ENCODE measurements at places on chromosomes 1 and 21. TPM values are rescaled to one million over a fixed set of nuclear protein-coding genes. Genes with fewer than 3 reads are reported as not detected.

DNA sequence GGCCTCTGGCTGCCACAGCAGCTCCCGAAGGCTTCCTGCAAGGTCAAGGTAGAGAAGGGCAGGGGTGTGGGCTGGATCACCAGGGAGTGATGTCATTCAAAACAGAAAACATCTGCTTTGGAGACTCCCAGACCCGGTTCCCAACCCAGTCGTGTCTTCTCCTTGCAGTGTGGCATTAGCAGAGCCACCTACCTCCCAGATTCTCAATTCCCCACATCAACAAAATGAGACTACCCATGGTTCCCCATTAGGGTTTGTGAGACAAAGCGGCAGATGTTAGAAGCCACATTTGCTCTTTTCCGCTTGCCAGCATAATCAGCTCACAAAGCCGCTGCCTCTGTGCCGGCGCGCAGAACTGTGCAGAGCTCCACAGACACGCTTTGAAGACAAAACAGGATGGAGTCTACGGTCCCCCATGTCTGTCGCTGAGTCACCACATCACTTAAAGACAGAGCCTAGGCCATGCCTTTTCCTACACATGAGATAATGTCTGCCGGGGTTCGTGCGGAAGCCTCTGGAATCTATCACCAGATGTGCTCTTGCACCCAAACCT is 12.5 kb downstream of the KIF17 start:
- no peak for DNase-seq

GRCh38 chr1:182299728-182300616 is 91.6 kb downstream of the GLUL start:
- DNase-seq, result peak; percentile 77

Gene CCDC17
- 16.5 TPM for total RNA-seq

DNA sequence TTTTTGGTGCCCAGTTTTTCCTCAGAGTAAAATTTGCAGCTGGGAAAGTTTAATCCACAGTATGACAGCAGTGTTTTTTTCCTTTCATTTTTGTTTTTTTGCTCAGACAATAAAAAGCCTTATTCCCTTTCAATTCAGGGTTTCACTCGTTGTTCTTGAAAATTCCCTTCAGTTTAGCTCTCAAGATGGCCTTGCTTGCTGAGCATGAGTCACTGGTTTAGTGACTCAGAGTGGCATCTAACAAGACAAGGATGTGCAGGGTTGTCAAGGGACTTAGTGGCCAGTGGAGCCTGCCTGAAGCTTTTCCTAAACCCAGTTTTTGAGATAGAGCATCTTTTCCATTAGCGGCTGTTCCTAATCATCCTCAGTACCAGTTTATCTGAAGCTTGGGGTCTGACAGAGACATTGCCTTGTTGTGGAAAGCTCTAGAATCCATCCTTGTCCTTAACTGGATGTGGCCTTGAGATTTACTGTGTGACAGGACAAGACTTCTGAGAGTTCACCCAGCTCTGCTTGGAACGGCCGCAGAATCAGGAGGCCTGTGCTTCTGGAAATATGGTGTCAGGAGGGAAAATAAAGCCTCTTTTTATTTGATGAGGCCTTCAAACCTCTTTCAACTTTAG is 48.4 kb upstream of the DNAJC6 start:
- no peak for DNase-seq

DNA sequence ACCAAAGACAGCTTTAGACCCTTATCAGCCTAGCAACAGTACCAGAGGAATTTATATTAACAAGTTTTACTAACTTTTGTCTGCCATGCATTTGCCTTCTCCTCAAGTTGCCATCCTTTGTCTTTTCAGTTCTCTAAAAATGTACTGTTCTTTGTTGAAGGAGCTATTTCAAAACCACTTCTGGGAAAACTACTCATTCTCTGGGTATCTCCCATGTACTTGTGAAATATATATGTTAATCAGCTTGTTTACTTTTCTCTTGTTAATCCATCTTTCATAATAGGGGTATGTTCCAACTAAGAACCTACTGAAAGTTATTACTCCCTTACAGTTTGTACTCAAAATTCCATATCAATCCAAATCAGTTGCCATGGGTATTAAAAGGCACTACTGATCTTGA is 16.3 kb downstream of the DPYD start:
- no peak for DNase-seq

Gene MCOLN3
- not detected for total RNA-seq

GRCh38 chr1:30132602-30133286 is 590.6 kb downstream of the MATN1 start:
- DNase-seq, result no peak

Gene ORC1
- total RNA-seq, result 1.8 TPM

DNA sequence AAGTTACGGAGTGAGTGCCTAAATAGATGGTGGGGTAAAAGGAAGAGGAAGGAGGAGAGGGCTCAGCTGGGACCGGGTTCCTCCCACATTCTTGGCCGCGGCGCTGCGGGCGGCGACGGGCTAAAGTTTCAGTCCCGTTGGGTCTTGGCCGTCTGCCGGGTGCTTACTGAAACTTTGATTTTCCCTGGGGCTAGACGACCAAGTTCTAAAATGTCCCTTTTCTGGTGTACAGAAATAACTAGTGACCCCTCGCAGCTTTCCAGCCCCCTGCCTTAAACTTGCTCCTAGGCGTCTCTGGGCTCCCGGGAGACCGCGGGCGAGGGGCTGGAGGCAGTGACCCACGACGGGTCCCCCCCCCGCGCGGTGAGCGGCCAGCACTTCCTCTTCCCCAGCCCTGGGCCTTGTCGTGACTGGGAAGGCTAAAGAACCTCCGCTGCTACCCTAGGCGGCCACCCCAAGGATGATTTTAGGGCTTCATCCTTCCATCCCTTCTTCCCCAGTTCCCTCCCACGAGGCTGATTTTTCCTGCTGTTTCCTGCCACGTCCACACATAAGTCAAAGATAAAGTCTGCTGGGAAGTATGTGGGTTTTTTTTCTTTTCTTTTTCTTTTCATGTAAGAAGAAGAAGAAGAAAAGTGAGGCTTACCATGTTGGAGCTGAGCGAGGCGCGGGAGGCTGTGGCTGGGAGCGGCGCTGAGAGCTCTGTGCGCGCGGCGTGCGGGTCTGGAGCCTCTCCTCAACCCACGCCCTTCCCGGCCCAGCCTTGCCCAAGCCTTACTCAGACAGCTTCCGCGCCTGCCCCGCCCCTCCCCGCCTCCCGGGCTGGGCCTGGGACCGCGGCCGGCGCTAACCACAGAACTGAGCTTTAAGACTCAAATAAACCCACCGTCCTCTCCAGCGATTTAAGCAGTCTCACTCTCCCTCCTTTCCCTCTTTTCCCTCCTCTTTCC is at the start of gene S100A11:
Gene S100A11, minus strand, starts transcription at position 738 of the 950 bp plus-strand sequence. Its CDS starts 89 bp downstream, at position 649.
- DNase-seq, result peak; percentile 93

DNA sequence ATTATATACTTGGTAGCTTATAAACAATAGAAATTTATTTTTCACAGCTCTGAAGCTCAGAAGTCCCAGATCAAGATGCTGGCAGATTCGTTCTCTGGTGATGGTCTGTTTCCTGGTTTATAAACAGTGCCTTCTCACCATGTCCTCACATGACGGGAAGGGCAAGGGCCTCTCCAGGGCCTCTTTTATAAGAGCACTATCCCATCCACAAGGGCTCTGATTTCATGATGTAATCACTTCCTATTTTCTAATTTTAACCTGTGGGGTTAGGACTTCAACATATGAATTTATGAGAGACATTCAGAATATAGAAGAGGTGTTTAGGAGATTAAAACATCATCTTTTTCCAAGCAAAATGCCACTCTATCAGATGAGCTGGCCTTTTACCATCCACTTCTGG is 32.1 kb upstream of the PLPPR4 start:
- DNase-seq, result no peak

DNA sequence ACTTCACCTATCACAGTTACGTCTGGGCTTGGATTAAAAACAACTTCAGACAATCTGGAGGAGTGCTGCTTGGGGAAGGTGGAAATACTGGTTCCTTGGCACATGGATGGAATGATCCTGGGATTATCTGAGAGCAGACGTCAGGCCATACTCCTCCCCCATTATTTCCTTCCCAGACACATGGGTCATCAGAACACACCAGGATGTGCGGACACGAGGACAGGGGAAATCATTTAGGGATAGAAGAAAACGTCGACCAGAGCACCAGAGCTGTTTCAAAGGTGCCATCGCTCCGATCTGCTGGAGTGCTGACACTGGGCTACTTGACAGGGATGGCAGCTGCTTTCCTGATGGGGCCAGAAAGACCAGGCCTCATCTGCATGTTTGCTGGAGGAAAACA is 31.8 kb upstream of the ANGPTL7 start:
- DNase-seq, result no peak

DNA sequence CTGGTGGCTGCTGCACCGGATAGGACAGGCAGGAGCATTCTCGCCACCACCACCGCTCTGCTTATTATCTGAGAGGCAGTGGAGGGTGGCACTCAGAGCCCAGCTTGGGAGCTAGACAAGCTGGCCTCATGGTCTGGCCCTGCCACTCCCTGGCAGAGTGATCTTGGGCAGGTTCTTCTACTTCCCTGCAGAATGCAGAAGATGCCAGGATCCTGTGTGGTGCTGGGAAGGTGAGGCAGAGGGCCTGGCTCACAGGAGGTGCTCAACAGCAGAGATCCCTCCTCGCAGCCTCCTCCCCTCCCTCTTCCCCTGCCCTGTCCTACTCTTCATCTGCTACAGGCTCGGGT is 60.4 kb downstream of the ARHGEF10L start:
- DNase-seq, result no peak

DNA sequence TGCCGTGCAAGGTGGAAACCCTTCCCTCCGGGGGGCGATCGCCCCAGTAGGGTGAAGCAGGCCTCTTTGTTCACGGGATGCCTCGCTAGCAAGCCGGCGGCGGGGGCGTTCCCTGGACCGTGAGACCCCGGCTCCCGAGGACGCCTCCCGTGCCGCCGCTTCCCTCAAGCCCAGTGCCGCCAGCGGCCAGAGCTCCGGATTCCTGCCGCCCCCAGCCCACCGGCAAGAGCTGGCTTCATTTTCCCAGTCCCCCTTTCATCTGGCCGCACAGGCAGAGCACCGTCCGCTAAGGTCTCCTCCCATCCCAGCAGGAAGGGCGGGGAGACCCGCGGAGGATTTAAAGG is 16.3 kb downstream of the IER5 start:
- no peak for DNase-seq

DNA sequence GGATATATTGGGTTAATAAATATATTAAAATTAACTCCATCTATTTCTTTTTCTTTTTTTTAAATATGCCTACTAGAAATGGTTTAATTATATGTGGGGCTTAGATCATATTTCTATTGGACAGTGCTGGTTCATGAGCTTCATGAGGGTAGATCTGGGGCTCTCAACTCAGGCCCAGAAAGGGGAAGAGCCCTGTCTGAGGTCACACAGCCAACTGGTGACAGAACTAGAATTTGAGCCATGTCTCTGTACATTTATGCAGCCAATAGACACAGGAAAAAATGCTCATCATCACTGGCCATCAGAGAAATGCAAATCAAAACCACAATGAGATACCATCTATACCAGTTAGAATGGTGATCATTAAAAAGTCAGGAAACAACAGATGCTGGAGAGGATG is 5.1 kb upstream of the EPHB2 start:
- DNase-seq, result no peak

Gene RPS6KA1
- 54.5 TPM for total RNA-seq

- no peak for DNase-seq
Observed at GRCh38 chr1:72969461-72969860, 687.1 kb upstream of the NEGR1 start.

- no peak for DNase-seq
Observed at GRCh38 chr1:176605176-176605575, 142.2 kb downstream of the PAPPA2 start.

Gene SASS6
- 3.1 TPM for total RNA-seq

GRCh38 chr1:225485991-225486530 is 58.2 kb upstream of the LBR start:
- no peak for DNase-seq

GRCh38 chr1:209455661-209456358 is 127.7 kb upstream of the CAMK1G start:
- peak; percentile 26 for DNase-seq

GRCh38 chr1:36722871-36723270 is 240.2 kb upstream of the CSF3R start:
- DNase-seq, result no peak

Gene SNX7
- 30.9 TPM for total RNA-seq

DNA sequence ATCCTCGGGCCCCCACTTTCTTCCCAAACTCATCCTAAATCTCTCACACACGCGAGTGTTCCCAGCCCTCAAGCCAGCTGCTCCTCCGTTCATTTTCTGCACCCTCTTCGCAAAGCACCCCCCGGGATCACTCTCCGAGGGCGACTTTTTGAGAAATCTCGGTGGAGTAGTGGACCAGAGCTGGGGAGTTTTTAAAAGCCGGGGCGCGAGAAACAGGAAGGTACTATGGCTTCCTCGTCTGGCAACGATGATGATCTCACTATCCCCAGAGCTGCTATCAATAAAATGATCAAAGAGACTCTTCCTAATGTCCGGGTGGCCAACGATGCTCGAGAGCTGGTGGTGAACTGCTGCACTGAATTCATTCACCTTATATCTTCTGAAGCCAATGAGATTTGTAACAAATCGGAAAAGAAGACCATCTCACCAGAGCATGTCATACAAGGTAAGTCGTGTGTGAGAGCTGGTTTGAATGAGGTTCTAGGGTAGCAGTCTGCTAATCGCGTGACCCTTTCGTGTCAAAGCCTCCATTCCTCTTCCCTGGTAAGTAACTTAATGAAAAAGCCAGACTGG is 800 bp downstream of the DR1 start:
- DNase-seq, result no peak

DNA sequence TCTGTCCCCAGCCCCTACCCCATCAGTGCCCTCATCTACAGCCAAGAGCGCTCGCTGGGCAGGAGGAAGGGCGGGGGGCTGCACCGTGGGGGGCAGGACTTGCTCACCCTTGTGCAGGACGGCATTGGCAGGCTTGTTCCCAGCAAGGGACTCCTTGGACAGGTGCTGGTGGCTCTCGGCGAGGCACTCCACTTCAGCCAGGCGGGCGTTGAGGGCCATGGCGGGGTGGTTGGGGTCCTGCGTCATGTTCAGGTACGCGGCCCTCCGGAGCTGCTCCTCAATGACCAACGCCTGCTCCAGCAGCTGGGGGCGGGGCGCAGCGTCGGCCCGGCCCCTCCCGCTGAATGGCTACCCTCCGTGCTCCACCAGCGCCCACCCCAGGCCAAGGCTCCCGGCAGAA is 64.0 kb downstream of the KCNAB2 start:
- DNase-seq, result no peak

GRCh38 chr1:15424146-15424667 is 14.0 kb upstream of the CTRC start:
- peak; percentile 94 for DNase-seq

- DNase-seq, result no peak
Observed at GRCh38 chr1:36212782-36213181, 11.5 kb upstream of the THRAP3 start.
